ENCODE measurements at places on chromosomes 5 and 9. TPM values are rescaled to one million over a fixed set of nuclear protein-coding genes. Genes with fewer than 3 reads are reported as not detected.
A peak's percentile ranks its signal among the peaks of the same experiment; 100 is the strongest.

- no peaks in the 10 kb centered on the region for H3K36me3 ChIP-seq
- no peak overlapping the region for H3K4me3 ChIP-seq
- H3K4me1 ChIP-seq, result no peaks in the 10 kb centered on the region
Observed at GRCh38 chr9:115261656-115262081, 143.7 kb upstream of the TNC start.

- H3K4me1 ChIP-seq, result no peaks in the 10 kb centered on the region
- no peak overlapping the region for H3K27ac ChIP-seq
- H3K27me3 ChIP-seq, result no peaks in the 10 kb centered on the region
Observed at GRCh38 chr5:82707741-82708140, 369.5 kb downstream of the TMEM167A start.

- no peak for DNase-seq
- no peaks in the 10 kb centered on the region for H3K27me3 ChIP-seq
- H3K36me3 ChIP-seq, result no peaks in the 10 kb centered on the region
- H3K27ac ChIP-seq, result no peak overlapping the region
Observed at GRCh38 chr9:88734527-88734926, 199.5 kb downstream of the NXNL2 start.

GRCh38 chr5:93886098-93886806, 144.9 kb upstream of the POU5F2 start:
- no peak for DNase-seq
- no peaks in the 10 kb centered on the region for H3K27me3 ChIP-seq
- H3K36me3 ChIP-seq, result no peaks in the 10 kb centered on the region
- no peaks in the 10 kb centered on the region for H3K4me1 ChIP-seq

DNA sequence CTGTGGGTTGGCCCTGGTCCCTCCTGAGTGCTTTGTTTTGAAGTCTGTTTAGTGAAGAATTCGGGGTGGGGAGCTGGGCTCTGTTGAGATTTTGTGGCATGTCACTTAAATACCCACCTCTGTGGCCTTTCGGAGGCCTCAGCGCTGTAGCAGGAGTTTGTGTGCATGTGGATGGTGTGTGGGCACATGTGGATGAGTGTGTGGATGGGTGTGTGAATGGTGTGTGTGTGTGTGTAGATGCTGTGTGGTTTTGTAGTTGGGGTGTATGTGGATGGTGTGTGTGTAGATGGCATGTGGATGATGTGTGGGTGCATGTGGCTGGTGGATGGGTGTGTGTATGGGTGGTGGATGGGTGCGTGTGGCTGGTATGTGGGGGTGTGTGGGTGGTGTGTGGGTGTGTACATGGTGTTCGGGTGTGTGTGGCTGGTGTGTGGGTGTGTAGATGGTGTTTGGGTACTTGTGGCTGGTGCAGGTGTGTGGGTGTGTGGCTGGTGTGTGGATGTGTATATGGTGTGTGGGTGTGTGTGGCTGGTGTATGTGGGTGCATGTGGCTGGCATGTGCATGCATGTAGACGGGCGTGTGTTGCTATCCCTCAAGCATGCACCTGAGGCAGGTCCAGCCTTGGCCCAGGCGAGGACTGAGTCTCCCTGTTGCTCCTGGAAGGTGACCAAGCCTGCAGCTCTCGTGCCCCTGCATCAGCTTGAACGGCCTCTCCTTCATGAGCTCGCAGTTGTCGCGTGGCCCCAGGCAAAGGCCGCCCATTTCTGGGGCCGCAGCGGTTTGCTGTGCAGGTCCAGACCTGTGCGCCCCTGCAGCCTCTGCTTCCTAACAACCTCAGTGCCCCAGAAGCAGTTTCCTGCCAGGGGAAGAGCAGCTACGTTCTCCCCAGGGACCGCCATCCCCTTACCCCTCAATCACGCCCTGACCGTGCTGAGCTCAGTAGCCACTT, 54.0 kb upstream of the FCN2 start:
- H3K4me1 ChIP-seq, result no peaks in the 10 kb centered on the region
- H3K4me3 ChIP-seq, result no peak overlapping the region
- H3K27me3 ChIP-seq, result no peaks in the 10 kb centered on the region
- no peak for DNase-seq
- H3K27ac ChIP-seq, result no peak overlapping the region

GRCh38 chr9:91151718-91152095, 210.0 kb downstream of the AUH start:
- no peaks in the 10 kb centered on the region for H3K27me3 ChIP-seq
- peaks cover 24% of the 10 kb centered on the region for H3K4me1 ChIP-seq
- H3K4me3 ChIP-seq, result no peak overlapping the region
- H3K27ac ChIP-seq, result no peak overlapping the region

DNA sequence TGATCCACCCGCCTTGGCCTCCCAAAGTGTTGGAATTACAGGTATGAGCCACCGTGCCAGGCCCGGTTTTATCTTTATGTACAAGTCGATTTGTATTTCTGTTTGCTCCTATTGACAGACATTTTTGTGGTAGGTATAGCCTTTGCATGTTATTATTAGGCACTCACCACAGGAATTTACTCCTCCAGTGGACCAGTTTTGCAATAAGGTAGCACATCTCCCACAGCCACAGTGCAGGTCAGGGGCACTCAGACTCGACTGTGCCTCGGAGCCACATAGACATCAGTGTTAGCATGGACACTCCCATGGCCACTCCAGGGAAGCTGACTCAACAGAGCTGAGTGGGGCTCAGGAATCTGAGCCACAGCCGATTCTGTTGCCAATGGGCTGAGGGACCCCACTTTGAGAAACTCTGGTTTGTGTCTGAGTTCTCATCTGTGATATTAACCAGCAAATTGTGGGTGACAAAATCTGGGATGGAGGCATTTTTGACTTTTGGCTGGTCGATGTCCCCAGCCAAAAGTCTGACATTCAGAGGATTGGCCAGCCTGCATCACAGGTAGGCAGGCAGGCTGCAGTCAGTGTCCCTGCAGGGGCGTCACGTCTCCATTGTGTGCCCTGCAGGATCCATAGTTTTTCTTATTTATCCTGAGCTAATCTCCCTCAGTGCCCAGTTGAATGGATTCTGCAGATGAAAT, 15.0 kb upstream of the SHB start:
- H3K27me3 ChIP-seq, result no peaks in the 10 kb centered on the region
- no peak overlapping the region for H3K27ac ChIP-seq
- H3K4me3 ChIP-seq, result no peak overlapping the region
- no peak for DNase-seq

- no peaks in the 10 kb centered on the region for H3K27me3 ChIP-seq
- no peaks in the 10 kb centered on the region for H3K4me1 ChIP-seq
- H3K36me3 ChIP-seq, result no peaks in the 10 kb centered on the region
Observed at GRCh38 chr9:93520523-93520922, 55.9 kb upstream of the PHF2 start.

DNA sequence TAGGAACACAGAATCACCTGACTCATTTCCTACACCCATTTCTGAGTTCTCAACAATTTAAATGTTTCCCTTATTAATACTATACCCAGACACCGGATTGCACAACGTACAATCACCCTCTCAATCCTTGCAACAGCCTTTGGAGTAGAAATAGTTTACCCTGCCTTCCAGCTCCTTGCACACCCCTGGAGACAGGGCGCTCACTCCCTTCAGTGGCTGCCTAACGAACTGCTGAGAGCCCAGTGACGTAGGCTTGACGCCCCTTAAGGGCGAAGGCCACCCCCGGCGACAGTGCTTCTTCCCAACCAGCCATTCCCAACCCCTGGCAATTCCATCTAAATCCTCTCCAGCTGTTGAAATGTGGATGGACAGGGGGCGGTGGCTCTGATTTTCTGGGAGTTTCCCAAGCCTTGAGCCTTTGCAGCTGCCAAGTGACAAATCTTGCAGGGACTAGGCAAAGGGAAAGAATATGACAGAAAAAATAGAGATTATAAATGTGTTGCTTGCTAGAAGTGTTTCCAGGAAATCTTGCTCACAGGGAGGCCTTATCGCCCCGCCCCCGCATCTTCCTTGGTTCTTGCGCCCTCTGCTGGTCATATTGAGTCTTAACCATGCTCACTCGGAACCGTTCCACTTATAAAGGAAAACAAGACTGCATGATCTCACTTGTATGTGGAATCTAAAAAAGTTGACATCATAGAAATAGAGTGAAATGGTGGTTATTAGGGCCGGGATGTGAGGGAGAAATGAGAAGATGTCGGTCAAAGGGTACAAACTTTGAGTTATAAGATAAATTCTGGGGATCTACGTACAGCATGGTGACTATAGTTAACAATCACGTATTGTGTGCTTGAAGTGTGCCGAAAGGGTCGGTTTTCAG, 7.6 kb upstream of the BARX1 start:
- H3K27me3 ChIP-seq, result no peaks in the 10 kb centered on the region
- H3K27ac ChIP-seq, result no peak overlapping the region
- DNase-seq, result peak; percentile 64
- no peaks in the 10 kb centered on the region for H3K36me3 ChIP-seq
- H3K4me1 ChIP-seq, result peaks cover 9% of the 10 kb centered on the region

DNA sequence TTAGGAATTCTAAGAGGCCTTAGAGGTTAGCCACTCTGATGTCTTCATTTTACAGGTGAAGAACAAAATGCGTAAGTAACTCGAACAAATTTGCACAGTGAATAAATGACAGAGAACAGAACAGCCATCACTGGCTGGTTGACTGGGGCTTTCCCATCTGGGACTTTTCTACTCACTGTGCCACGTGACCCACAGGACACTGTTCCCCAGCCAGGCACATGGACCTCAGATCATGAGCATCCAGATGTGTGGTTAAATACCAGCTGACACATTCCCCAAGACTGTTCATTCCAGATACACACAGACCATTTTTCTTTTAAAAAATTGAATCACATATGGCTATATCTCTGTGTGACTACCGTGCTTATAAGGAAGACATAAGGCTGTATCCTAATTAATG, 25.8 kb upstream of the MED10 start:
- no peak for DNase-seq
- H3K36me3 ChIP-seq, result no peaks in the 10 kb centered on the region
- H3K27ac ChIP-seq, result no peak overlapping the region

GRCh38 chr9:131107760-131108159, 11.4 kb downstream of the AIF1L start:
- H3K27ac ChIP-seq, result no peak overlapping the region
- no peak overlapping the region for H3K4me3 ChIP-seq
- no peaks in the 10 kb centered on the region for H3K4me1 ChIP-seq
- DNase-seq, result no peak
- H3K36me3 ChIP-seq, result no peaks in the 10 kb centered on the region
- H3K27me3 ChIP-seq, result no peaks in the 10 kb centered on the region

DNA sequence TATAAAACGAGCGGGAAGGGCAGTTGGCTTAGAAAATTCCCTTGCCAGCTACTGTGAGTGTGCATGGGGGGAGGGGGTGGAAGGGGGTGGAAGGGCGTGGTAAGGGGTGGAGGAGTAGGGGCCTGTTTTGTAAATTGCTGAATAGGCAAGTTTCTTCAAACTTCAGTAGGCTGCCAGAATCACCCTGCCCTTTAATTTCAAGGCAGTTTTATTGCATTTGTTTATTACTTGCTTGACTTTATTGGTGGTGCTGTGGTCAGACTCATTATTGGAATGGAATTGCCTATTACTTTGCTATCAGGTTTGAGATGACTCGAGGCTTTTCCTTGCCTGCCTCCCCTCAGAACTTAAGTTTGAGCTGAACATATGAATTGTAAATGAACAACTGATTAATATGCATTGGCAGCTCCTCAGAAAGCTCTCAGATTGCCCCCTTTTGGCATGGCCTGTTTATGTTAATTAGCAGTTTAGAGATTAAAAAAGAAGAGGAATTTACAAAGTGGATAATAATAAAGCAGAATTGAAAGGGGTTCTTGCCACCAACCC, 76.0 kb downstream of the SEMA6A start:
- H3K36me3 ChIP-seq, result no peaks in the 10 kb centered on the region
- DNase-seq, result no peak
- no peak overlapping the region for H3K27ac ChIP-seq
- no peaks in the 10 kb centered on the region for H3K4me1 ChIP-seq
- H3K27me3 ChIP-seq, result no peaks in the 10 kb centered on the region
- no peak overlapping the region for H3K4me3 ChIP-seq

GRCh38 chr5:141811287-141812155, 66.7 kb downstream of the PCDH1 start:
- H3K36me3 ChIP-seq, result no peaks in the 10 kb centered on the region
- H3K27me3 ChIP-seq, result no peaks in the 10 kb centered on the region
- no peak overlapping the region for H3K4me3 ChIP-seq
- no peaks in the 10 kb centered on the region for H3K4me1 ChIP-seq
- peak; percentile 18 for DNase-seq
- H3K27ac ChIP-seq, result no peak overlapping the region

- H3K36me3 ChIP-seq, result no peaks in the 10 kb centered on the region
- no peak overlapping the region for H3K4me3 ChIP-seq
- DNase-seq, result no peak
- H3K4me1 ChIP-seq, result no peaks in the 10 kb centered on the region
- no peak overlapping the region for H3K27ac ChIP-seq
Observed at GRCh38 chr9:129776566-129776937, 23.7 kb upstream of the PTGES start.

DNA sequence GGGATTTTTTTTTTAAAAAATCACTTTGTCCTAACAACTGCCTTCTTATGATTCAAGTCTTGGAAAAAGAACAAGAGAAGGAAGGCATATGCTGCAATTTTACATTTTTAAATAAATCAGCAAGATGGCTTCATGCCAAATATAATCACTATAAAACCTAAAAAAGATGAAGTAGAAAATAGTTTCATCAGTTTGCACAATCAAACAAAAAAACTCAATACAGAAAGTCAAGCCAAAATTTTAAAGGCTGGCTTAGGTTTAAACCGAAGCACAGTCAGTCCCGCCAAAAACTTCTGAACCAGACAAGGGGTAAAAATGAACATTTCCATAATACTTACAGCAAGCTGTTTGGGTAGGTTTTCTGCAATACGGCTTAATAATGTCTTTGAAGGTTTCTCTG, 57.3 kb downstream of the ZFR start:
- no peak for DNase-seq
- no peak overlapping the region for H3K27ac ChIP-seq
- no peak overlapping the region for H3K4me3 ChIP-seq
- no peaks in the 10 kb centered on the region for H3K4me1 ChIP-seq

- DNase-seq, result no peak
- H3K36me3 ChIP-seq, result no peaks in the 10 kb centered on the region
- H3K4me3 ChIP-seq, result no peak overlapping the region
- no peaks in the 10 kb centered on the region for H3K27me3 ChIP-seq
Observed at GRCh38 chr9:38251036-38251860, 141.3 kb upstream of the ALDH1B1 start.

- H3K27ac ChIP-seq, result no peak overlapping the region
- no peaks in the 10 kb centered on the region for H3K36me3 ChIP-seq
- H3K27me3 ChIP-seq, result no peaks in the 10 kb centered on the region
Observed at GRCh38 chr5:127014573-127014972, 15.8 kb downstream of the MARCHF3 start.

The SNX24 gene
- polyA plus RNA-seq, result 2.1 TPM

The QRFP gene
- not detected for polyA plus RNA-seq

The CRB2 gene
- polyA plus RNA-seq, result not detected

The ANKRD31 gene
- 0.22 TPM for polyA plus RNA-seq

The IGFBPL1 gene
- not detected for polyA plus RNA-seq

The RGS7BP gene
- not detected for polyA plus RNA-seq

The AMBP gene
- polyA plus RNA-seq, result not detected

The ZNF883 gene
- 1.4 TPM for polyA plus RNA-seq

The HRCT1 gene
- not detected for polyA plus RNA-seq

The SPINK4 gene
- polyA plus RNA-seq, result not detected

The SPTLC1 gene
- 46.8 TPM for polyA plus RNA-seq

The CAVIN4 gene
- polyA plus RNA-seq, result not detected

The MTX3 gene
- polyA plus RNA-seq, result 2.2 TPM

The PCDHGB7 gene
- not detected for polyA plus RNA-seq

Data from naive thymus-derived CD4-positive, alpha-beta T cell (primary cell).